ENCODE measurements at places on chromosomes 2 and 18.

- no peak for DNase-seq
Measured at GRCh38 chr2:29532436-29532835, 388.9 kb downstream of the ALK start.

- DNase-seq: no peak
Measured at GRCh38 chr2:89834306-89834705, 1142.8 kb downstream of the RPIA start.

- DNase-seq: no peak
Measured at GRCh38 chr18:49096021-49096420, 145.3 kb upstream of the SMAD7 start.

DNA sequence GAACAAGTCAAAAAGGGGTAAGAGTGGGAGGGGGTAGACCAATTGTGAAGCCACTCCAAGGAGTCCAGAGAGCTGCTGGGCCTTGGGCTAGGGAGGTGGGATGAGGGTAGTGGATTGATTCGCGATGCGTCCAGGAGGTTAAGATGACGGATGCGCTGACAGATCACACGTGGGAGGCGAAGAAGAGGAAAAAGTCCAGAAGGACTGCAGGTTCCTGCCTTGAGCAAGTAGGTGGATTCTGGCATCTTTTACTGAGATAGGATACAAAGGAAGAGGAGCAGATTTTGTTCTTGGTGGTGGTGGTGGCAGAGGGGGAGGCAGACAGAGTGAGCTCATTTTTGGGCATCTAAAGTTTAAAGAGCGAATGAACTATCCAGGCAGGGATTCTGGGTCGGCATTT is 76.5 kb downstream of the KCTD1 start:
- no peak for DNase-seq

GRCh38 chr2:55116598-55116964 is 66.3 kb upstream of the RTN4 start:
- DNase-seq: no peak

DNA sequence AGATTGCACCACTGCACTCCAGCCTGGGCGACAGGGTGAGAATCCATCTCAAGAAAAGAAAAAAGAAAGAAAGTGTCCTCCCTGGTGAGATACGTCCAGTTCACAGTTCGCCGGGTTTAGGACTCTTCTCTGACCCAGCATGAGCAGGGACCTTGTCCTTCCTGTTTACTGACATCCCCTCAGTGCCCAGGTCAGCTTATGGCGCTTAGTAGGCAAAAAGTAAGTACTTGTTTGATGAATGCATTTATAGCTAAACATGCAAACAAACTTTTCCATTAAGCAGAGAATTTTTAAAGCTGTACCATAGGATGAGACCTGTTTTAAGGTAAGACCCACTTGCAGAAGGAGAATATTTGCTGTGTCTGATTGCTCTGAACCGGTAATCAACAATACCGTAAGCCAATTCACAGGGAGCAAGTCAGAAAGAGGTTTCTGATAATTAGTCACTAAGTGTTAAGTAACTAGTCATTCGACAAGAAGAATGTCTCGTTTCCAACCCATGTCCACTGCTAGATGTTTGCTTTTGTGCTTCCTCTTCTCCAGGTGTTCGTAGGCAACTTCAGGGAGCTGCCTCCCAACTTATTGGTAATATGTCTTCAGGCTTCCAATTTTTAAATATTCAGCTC is 40.0 kb downstream of the MOGAT1 start:
- DNase-seq: no peak
